ENCODE measurements at places on chromosomes 7 and 10.

DNA sequence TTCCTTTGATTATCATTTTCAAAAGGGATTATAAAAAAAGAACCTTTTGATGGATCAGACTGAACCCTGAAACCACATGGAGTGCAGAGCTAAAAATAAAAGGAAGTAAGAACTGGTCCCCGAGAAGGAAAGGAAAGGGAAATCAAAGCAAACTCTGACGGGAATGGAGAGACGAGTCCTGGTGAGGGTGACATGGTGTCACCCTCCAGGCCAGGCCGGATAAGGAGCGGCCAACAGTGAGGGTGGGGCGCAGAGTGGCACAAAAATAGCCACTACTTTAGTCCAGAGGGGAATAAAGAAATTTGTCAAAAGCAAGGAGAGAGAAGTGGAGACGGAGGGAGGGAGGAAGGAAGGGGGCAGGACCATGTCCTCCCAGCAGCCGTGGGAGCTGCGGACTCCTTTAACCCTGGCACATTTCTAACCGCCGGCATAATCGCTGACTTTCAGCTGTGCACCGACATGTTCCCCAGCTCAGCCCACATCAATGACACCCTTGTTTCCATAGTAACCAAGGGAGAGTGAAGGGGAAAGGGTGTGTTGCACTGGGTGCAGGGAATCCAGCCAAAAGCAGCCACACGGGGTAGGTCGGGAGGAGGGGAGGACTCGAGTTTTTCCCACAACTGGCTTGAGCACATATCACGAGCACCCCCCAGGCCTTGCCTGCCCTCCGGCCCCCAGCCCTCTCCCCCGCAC, 29.7 kb downstream of the TRIM8 start:
- no peak for DNase-seq

- DNase-seq = no peak
These were observed 9.5 kb downstream of the EPHA1 start for GRCh38 chr7:143399151-143399550.

- no peak for DNase-seq
These were observed 352.7 kb downstream of the PHTF2 start for GRCh38 chr7:78151229-78151628.

DNA sequence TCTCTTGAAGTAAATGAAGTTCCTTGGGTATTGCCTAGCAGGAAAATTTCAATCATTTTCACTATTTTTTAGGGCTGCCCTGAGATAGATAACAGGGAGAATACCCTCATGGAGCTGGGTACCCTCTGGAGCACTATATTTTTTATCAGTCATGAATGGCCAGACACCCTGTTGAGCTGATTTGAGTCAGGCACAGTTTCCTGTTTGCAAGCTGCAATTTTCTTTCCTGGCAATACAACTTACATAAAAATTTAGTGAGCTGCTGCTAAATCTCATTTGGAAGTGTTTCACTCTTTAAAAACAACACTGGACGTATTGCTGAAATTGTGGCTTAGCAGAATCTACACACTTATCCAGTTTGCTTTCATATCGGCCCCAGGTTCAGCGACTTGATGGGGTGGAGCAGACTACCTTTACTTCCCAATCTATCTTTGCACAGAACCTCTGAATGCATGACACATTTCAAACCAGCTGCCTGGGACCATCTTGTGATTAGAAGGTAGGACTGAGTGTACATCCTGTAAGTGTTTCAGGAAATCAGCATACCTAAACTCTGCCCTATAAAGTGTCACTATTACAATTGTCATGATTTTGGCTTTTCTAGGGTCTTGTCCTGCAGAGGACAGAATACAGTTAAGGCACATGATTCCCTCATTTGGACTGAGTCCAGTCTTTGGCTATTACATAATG, 125.7 kb upstream of the FAM3C start:
- no peak for DNase-seq

- no peak for DNase-seq
These were observed 2.5 kb upstream of the UPK3B start for GRCh38 chr7:76507723-76508406.

DNA sequence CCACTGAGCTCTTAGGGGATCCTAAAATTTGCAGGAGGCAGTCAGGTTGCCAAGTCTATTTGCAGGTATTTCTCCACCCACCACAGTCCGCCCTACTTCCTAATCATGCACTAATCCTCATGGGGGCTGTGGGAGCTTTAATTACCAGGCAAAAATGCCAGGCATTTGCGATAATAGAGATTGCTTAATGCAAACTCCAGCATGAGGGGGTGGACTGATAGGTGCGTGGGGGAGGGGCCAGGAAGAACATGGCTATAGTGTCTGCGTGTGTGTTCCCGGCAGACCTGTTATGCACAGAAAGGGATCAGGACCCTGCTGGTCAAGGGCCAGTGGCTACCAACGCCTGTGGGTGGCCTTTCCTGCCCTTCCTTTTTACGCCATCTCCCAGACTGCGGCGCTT, 15.6 kb upstream of the AQP1 start:
- DNase-seq = no peak

DNA sequence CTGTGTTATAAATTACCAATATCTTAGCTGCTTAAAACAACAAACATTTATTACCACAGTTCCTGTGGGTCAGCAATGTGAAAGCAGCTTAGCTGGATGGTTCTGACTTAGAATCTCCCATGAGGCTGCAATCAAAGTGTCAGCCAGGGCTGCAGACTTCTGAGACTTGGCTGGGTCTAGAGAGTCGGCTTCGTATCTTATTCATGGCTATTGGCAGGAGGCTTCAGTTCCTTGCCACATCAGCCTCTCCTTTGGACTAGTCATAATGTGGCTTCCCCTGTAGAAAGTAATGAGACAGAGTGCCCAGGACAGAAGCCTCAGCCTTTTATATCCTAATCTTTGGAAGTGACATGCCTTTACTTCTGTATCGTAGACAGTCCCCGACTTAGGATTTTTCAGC, 27.3 kb downstream of the RALA start:
- no peak for DNase-seq

- no peak for DNase-seq
These were observed 6.0 kb downstream of the PAX2 start for GRCh38 chr10:100751211-100751933.

- no peak for DNase-seq
These were observed 126.2 kb upstream of the FEZF1 start for GRCh38 chr7:122430710-122431109.

- no peak for DNase-seq
These were observed 975 bp upstream of the USP54 start for GRCh38 chr10:73591935-73592699.

DNA sequence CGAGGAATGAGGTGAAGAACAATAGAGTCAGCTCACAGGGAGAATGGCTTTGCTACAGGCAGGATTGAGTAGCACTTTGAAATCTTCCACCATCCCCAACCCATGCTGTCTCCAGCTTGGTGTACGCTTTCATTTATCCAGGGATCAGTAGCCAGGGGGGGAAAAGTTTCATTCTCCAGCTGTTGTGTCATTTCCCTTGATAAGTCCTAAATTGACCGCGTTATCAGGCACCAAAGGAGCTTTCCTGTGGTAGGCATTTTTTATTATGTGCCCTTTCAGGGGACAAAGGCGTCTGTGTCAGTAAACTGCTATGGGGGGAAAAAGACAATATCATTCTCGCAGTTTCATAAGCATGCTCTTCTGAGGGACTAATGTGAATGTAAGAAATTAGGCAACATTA, 106.6 kb upstream of the YAE1 start:
- DNase-seq = no peak

DNA sequence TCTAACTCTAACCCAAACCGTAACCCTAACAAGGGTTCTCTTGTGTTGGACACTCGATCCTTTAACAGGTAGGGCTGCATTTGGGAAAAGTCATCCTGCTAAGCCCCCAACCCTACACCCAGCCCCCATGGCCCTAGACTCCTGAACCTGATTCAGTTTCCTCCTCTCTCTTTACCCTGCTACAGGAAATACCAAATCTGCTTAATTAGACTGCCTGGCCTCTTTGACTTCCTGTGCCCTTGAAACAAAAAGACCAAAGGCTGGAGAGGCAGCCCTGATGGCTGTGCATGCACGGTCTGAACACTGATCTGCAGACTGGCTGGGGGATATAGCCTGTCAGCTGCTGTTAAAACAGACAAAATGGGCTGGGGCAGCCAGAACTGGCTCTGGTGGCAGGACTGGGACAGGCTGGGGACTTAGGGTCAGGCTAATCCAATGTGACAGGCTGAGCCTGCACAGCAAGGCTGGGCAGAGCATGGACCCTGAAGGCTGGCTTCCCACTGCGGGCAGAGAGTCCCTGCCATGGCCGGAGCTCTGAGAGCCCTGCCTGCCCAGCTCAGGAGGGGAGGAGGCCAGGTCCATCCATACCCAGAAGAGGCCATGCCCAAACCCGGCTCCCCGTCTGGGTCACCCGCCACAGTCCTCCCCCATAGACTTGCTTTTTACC, 51.0 kb upstream of the MSMB start:
- peak; percentile 45 for DNase-seq

DNA sequence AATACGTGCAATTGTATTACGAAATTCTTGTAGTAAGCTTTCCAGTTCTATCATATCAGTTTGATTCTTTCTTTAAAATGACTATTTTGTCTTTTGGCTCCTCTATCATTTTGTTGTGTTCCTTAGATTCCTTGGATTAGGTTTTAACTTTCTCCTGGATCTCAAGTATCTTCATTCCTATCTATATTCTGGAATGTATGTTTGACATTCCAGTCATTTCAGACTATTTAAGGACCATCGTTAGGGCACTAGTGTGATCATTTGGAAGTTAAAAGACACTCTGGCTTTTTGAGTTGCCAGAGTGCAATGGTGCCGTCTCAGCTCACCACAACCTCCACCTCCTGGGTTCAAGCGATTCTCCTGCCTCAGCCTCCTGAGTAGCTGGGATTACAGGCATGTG, 45.7 kb upstream of the SFTPD start:
- DNase-seq = no peak

- no peak for DNase-seq
These were observed 181.1 kb downstream of the SDHAF3 start for GRCh38 chr7:97298561-97298960.

GRCh38 chr10:56319386-56319785, 41.7 kb downstream of the ZWINT start:
- DNase-seq = no peak

GRCh38 chr7:2312267-2312929, 1.8 kb downstream of the SNX8 start:
- DNase-seq = no peak

DNA sequence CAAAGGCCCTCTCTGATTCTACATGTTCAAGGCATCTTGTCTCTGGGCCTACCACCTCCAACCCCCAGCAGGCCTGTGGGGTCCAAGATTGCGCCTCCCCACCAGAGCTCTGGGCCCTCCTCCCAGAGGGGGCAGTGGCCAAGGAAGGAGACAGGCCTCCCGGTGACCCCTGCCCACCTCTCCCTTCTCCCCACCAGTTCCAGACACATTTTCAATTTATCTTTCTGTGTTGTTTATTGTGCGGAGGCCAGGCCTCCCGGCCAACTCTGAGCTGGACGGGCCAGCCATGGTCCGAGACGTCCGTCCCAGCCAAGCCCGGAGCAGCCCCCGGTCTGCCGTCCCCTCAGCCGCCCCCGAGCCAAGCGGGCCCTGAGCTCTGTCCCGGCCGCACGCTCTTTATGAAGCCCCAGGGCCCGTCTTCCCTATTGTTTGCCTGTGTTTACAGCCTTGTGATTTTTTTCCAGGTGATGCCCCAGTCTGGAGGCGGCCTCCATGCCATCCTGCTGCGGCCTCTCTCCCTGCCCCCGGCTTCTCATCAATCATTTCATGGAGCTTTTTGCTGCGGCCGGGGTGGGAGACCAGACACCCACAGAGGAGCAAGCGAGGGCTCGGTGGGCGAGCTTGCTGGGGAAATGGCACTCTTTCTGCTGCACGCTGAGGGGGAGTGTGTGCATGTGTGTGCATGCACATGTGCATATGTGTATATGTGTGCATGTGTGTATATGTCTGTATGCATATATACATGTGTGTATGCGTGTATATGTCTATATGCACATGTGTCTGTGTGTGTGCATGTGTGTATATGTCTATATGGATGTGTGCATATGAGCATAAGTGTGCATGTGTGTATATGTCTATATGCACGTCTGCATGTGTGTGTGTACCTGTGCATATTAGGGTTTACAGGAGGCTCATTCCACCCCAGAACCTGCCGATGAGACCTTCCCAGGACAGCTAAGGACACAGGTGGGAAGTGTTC, 52.7 kb upstream of the ELN start:
- no peak for DNase-seq

DNA sequence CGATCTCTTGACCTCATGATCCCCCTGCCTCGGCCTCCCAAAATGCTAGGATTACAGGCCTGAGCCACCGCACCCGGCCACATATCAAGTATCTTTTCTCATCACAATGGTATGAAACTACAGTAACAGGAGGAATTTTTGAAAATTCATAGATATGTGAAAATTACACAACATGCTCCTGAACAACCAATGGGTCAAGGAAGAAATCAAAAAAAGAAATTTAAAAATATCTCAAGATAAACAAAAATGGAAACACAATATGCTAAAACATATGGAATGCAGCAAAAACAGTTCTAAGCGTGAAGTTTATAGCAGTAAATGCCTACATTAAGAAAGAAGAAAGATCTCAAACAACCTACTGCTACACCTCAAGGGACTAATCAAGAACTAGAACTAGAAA, 59.8 kb upstream of the ADAM12 start:
- no peak for DNase-seq

- DNase-seq = peak; percentile 87
These were observed 124.0 kb downstream of the TMEM130 start for GRCh38 chr7:98745722-98746318.

- DNase-seq = peak; percentile 75
These were observed 790.8 kb upstream of the KCND2 start for GRCh38 chr7:119482209-119482608.

DNA sequence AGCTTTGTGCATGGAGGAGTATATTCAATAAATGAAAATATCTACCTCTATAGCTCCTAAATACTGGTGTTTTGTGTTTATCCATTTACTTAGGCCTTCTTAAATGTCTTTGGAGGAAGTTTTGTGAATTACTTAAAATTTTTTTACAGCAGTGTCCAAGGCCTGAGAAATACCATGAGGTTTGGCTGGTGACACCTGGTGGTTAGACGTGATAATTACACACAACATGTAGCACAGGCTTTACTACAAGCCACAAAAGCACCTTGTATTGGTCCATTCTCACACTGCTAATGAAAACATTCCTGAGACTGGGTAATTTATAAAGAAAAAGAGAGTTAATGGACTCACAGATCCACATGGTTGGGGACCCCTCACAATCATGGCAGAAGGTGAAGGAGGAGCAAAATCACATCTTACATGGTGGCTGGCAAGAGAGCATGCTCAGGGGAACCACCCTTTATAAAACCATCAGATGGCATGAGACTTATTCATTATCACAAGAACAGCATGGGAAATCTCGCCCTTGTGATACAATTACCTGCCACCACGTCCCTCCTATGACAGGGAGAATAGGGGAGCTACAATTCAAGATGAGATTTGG, 20.6 kb downstream of the HYAL4 start:
- peak; percentile 66 for DNase-seq

GRCh38 chr7:101201695-101202602, 1.1 kb upstream of the MOGAT3 start:
- DNase-seq = peak; percentile 83

GRCh38 chr10:71916827-71917226, 47.4 kb upstream of the CHST3 start:
- DNase-seq = no peak

Data from RPMI8226 (cell line).